Posterior vena cava (tissue), 2 donors: ENCODE measurements at places on chromosomes 6 and 20. TPM values are rescaled to one million over a fixed set of nuclear protein-coding genes. Genes with fewer than 3 reads are reported as not detected.

Gene BLOC1S5
- total RNA-seq: 9.5 TPM

Gene TBP
- 13.1 TPM for total RNA-seq

Gene PRL
- not detected for total RNA-seq

Gene PLG
- not detected for total RNA-seq

Gene HTR1B
- 7.6 TPM for total RNA-seq

Gene TREM2
- total RNA-seq: 3.8 TPM

Gene OR2B6
- not detected for total RNA-seq

- DNase-seq: no peak
Observed at GRCh38 chr20:38748861-38749149, 545 bp downstream of the ACTR5 start.

DNA sequence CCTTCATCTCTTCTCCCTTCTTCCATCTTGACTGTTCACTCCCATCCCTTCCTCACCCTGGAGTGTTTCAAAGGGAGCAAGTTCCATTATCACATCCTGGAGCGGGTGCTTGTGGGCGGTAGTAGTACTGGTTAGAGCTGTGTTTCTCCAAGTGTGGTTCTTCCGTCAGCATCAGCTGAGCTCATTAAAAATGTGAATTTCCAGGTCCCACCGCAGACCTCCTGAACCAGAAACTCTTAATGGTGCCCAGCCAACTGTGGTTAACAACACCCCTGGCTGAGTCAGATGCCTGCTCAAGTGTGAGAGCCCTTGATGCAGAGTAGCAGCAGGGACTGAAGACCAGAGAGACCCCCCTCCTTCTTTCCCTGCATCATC is 24.4 kb downstream of the ANGPT4 start:
- DNase-seq: peak; percentile 3

- DNase-seq: no peak
Observed at GRCh38 chr6:37168811-37169495, 999 bp upstream of the PIM1 start.

GRCh38 chr6:138526822-138527235 is 27.5 kb upstream of the NHSL1 start:
- DNase-seq: no peak

DNA sequence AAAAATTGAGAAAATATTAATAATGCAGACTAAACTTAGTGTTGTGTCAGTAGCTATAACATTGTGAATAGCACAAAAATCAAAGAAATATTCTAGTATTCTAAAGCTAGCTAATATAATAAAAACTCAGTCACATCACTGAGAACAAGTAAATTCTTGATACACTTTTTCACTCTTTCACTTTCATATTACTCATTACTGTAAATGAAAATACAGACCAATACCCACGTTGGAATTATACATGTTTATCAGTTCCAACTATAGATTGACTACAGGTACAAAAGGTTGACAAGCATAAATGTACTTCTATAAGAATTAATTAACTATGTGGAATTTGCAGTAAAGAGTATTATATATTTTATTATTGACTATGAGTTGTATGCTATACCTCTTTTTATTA is 1043.4 kb upstream of the FLRT3 start:
- no peak for DNase-seq

GRCh38 chr6:163191704-163192537 is 222.6 kb upstream of the QKI start:
- no peak for DNase-seq

DNA sequence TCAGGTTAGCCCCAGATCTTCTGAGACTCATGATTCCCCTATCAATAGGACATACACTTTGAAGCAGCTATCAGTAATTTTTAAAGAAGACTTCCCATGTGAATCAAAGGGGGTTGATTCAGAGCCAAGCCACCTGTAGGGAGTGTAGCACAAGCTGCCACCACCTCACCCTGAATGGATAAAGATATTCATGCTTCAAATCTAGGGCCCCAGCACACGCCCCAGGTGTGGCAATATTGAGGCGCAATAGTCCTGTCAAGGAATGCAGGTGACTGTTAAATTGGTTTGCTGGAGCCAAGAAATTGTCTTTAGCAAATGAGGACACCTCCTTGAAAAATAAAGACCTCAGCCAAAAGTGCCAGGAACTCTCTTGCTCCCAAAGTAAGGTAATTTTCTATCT is 404.4 kb downstream of the MAFB start:
- DNase-seq: no peak

DNA sequence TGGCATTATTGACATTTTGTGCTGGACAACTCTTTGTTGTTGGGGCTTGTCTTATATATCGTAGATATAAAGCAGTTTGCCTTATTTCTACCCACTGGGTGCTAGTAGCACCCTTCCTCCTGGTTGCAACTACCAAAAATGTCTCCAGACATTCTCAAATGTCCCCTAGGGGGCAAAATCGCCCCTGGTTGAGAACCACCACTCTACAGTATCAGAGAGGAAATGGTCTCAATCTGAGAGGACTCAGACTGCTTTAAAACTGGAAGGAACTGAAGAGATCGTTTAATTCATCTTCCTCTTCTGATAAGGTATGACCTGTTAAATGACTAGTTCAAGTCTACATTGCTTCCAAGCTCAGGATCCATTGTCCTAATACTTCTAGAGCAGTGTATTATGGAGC is 14.9 kb downstream of the SH3BGRL2 start:
- no peak for DNase-seq

DNA sequence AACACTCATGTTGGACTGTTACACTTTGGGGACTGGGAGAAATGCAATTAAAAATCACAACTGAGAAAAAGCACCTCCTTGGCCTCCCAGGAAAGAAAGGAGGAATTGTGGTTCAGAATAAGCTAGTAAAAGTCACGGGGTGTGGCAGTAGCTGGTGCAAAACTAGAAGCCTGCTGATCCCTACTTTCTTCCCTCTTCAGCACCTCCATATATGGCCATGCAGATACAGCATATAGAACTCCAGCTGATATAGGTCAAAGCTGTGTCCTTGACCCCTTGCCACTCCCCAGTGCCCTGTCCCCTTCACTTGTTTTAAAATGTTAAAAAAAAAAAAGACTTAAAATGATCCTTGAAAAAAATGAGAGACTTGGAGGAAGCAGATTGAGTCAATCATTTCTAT is 5.5 kb upstream of the FLRT3 start:
- DNase-seq: no peak

- DNase-seq: no peak
Observed at GRCh38 chr6:105318660-105319059, 84.2 kb downstream of the PREP start.

DNA sequence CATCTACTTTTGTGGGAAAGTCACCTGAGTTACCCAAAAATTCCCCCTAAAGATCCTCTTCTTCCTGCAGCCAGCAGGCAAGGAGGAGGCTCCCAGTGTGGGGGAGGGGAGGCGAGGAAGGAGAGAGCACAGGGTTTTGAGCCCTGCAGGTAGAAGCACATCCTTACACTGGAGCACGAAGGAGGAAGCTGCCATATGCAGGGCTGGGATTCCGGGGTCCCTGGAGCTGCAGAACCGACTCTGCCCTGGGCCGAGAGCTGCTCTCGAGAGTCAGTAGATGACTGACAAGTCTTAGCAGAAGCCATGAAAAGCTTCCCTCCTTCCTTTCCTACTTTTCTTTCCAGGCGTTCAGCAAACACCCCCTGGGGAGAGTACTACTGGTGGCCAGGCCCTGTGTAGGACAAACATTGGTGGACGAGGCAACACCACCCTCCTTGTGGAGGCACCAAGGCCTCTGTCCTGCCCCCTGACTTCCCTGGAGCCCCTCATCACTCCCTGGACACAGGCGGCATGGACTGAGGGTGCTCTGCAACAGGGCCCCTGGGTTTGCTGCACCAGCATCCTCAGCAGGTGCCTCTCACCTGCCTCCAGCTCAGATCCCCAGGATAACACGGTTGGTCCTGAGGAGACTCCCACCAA is 211.7 kb upstream of the CST7 start:
- DNase-seq: no peak

DNA sequence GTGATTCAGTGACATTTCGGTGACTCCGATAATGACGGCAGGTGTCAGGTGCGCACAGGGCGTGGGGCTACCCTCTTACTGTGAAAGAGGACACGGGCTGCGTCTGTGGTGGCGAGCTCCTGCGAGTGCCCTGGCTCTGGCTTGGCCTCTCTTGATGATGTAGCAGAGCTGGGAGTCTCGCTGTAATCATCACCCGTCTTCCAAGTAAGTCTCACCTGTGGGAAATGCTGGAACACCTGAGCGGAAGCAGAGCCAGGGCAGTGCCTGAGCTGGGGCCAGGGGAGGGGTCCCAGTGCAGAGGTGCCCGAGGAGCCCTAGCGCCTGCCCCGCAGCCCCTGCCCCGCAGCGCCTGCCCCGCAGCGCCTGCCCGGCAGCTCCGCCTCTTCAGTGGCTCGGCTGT is 4.8 kb downstream of the OSBPL2 start:
- no peak for DNase-seq

DNA sequence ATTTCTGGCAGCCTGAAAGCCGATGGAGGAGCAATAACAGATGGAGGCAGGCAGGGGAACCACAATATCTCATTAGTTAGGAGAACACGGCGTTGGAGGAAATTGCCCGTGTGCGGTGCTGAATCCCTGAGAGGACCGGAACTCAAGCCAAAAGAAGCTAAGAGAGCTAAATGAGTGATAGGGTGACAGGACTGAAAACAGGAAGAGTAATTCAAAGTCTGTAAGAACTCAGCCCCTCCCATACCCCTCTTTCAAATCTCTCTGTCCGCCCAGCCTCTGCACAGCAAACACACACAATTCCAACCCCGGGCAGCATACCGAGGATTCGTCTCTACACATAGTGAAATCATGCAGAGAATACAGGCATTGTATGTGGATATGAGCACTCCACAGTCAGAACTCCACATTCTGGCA is 2.6 kb upstream of the IPCEF1 start:
- no peak for DNase-seq

GRCh38 chr6:106452628-106453027 is 92.1 kb downstream of the CRYBG1 start:
- DNase-seq: no peak

DNA sequence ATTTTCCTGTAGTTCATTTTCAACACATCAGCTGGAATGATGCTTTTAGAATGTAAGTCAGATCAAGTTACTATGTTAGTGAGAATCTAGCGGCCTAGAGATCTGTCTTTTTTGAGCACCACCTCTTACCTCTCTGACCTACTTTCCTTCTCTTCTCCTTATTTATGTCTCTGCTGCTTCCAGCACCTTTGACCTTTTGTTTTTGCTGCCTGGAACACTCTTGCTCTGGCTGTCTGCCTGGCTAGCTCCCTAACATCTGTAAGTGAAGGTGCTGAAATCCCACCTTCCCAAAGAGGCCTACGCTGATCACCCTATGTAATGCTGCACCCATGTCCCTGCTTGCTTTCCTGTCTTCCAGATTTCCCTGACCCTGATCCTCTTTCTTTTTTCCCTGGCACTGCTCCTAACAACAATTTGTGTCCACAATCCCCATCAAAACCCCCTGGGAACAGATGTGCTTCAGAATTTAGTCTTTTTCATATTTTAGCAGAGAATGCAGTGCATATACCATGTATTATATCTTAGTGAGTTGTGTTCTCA is 87.8 kb downstream of the RFPL4B start:
- DNase-seq: no peak

DNA sequence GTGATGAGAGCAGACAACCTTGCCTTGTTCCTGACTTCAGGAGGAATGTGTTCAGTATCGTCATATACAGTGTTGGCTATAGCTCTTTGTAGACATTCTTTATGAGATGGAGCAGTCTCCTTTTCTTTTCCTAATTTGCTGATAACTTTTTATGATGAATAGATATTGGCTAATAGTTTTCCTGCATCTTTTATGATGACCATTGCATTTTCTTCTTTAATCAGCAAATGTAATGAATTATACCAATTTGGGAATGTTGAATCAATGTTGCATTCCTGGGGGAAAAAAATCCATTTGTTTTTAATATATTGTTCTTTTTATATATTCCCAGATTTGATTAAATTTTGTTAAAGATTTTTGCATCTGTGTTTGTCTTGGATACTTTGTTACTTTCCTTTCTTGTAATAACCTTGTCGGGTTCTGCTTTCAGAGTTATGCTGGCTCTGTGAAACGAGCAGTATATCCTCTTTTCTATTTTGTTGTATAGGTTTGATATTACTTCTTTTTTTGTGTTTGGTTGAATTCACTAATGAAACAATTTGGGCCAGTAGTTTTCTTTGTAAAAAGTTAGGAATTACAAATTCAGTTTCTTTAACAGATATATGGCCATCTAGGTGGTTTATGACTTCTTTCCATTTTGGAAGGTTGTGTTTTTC is 23.9 kb downstream of the KDM1B start:
- no peak for DNase-seq

- DNase-seq: no peak
Observed at GRCh38 chr20:32215147-32215546, 7.5 kb downstream of the POFUT1 start.
